ENCODE measurements at places on chromosomes 7 and 10.

- DNase-seq, result no peak
Observed at GRCh38 chr10:102626026-102626685, 18.1 kb upstream of the TRIM8 start.

- DNase-seq, result no peak
Observed at GRCh38 chr7:93828260-93828659, 62.3 kb downstream of the TFPI2 start.

DNA sequence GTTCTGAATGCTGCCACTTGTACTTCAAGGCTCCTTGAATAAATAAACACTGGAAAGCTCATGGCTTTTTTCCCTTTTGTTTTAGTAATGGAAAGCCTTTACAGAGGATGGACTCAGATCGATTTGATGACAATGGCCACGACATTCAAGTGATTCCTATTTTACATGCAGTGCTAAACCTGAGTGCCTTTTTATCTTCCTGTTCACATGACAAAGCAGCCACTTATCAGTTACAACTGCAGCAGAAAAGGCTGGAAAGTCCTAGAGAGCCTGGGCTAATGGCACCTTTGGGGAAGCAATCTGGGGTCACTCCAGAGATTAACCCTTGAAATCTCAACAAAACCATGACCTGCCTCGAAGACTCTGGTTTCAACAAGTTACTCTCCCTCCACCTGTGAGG lies 249.0 kb upstream of the AUTS2 start:
- DNase-seq, result no peak

DNA sequence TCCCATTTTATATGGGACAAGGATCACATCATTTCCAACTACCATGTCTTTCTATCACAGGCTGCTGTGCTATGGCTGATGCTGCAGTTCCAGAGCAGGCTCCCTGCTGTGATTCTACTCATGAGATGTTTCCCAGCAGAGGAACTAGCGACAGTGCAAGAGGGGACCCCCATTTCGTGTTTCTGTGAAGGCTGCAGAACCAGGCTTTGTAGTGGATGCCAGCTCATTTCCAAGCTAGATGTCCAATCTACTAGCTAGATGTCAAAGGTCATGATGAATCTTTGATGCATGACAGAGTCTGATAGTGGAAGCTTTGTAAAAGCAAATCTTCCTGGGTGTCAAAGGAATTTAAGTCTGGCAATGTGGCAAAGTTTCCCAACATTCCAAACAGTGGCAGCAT lies 21.2 kb upstream of the MYO3A start:
- no peak for DNase-seq
